HuH-7.5 (cell line): ENCODE measurements at places on chromosomes 16 and 17.

DNA sequence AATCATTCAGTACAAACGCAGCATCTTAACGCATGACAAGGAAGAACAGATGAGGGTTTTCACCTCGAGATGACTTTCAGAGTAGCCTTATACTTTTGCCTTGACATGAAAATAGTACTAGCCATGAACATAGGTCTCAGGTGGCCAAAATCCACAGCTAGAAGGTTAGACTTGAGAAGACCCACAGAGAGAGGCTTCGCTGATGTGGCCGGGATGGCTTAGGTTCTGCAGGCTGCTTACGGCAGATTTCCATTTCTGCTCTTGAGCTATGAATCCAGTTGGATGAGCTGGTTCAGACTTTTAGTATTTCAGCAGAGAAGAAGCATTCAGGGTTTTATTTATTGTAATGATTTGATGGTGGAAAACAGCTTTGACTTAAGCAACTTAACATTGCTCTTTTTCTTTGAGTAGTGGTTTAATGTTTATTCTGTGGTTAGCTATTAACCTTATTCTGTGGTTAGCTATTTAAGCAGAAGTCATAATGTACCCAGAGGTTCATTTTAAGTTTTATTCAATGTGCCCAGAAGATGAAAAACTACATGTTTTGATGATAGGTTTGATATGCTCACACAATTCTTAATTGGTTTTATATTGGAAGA is 7.6 kb downstream of the KRT24 start:
- no peak for DNase-seq

GRCh38 chr16:7227229-7227721 is 105.4 kb upstream of the RBFOX1 start:
- no peak for DNase-seq

- DNase-seq: no peak
Observed at GRCh38 chr17:7903154-7904103, 12.7 kb downstream of the RNF227 start.

DNA sequence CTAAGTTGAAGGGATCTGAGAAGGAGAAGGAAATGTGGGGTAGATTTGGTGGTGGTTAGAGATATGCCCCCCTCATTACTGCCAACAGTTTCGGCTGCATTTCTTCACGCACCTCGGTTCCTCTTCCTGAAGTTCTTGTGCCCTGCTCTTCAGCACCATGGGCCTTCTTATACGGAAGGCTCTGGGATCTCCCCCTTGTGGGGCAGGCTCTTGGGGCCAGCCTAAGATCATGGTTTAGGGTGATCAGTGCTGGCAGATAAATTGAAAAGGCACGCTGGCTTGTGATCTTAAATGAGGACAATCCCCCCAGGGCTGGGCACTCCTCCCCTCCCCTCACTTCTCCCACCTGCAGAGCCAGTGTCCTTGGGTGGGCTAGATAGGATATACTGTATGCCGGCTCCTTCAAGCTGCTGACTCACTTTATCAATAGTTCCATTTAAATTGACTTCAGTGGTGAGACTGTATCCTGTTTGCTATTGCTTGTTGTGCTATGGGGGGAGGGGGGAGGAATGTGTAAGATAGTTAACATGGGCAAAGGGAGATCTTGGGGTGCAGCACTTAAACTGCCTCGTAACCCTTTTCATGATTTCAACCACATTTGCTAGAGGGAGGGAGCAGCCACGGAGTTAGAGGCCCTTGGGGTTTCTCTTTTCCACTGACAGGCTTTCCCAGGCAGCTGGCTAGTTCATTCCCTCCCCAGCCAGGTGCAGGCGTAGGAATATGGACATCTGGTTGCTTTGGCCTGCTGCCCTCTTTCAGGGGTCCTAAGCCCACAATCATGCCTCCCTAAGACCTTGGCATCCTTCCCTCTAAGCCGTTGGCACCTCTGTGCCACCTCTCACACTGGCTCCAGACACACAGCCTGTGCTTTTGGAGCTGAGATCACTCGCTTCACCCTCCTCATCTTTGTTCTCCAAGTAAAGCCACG is 28.3 kb downstream of the STH start:
- DNase-seq: no peak

DNA sequence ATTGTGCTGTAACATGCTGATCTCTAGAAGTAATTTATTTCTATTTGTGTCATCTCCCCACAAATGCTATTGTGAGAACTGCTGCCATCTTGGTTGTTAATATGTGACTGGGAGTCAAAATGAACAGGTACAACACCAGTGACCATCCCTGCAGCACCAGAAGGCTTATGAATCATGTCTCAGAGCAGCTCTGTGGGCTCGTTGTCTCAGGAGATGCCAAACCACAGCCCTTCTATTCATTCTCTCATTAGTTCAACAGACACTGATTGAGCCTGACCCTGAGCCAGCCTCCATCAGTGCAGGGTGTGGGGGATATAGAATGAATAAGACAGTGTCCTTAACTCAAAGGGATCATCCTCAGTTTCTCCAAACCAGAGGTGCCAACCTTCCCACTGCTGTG is 92.5 kb downstream of the UTP18 start:
- DNase-seq: no peak

GRCh38 chr17:39820987-39821386 is 43.1 kb downstream of the IKZF3 start:
- DNase-seq: no peak

- DNase-seq: no peak
Observed at GRCh38 chr17:62696726-62697490, 69.4 kb downstream of the MRC2 start.

GRCh38 chr17:17055286-17056155 is 13.3 kb downstream of the MPRIP start:
- DNase-seq: no peak
